ENCODE measurements at places on chromosomes 12 and 14.

GRCh38 chr12:22407397-22407796, 72.9 kb upstream of the ST8SIA1 start:
- DNase-seq: no peak

DNA sequence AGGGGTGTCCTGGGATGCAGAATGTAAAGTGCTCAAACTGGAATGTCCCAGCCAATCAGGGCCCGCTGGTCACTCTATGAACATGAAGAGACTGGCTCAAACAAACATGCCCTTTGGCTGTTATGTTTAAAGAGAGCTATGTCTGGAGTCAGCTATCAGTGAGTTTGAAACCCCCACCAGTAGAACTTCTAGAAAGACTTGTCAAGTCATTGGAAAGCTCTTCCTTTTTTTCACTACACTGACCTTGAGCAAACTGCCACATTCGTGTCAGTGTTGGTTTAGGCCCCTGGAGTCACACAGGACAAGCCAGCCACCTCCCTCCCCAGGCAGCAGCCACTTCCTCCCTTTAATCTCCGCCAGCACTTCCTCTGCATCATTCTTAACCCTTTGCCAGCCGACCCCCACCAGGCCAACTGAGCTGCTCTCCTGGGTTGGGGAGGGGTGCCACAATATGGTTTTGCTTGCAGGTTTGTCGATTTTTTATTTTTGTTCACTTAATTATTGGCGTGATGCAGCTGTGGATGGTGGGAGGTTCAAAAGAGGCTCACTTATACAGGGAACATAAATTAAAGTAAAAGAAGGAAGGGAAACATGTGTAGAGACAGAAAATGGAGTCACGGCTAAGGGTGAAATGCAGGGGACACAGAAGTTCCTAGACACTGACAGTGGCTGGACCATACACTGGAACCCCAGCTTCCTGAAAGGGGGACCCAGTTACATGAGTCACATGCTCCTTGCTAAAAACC, 25.3 kb downstream of the CMKLR1 start:
- DNase-seq: peak; percentile 25

GRCh38 chr12:82857911-82858533, 171.3 kb downstream of the TMTC2 start:
- no peak for DNase-seq

GRCh38 chr12:130423991-130424857, 86.5 kb downstream of the PIWIL1 start:
- no peak for DNase-seq

DNA sequence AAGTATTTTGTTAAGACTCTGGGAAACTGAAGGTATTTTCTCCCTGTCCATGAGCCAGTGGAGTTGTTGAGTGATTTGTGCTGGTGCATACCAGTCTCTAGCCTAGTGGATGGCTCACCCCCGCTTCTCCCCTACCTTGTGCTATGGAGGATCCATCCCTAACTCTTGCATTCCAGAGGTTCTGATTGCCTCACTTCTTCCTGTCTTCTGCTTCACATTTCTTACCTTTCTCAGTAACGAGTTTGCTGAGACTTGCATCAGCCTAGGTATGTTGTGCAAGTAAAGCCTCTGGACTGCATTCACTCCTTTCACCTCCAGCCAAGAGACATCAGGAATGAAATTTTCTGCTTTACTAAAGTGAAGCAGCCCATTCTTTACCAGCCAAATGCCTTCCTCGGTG, 391.6 kb downstream of the ZFP36L1 start:
- no peak for DNase-seq

GRCh38 chr12:65918021-65918420, 93.7 kb downstream of the HMGA2 start:
- peak; percentile 33 for DNase-seq
